ENCODE measurements at places on chromosomes 2 and 18.

DNA sequence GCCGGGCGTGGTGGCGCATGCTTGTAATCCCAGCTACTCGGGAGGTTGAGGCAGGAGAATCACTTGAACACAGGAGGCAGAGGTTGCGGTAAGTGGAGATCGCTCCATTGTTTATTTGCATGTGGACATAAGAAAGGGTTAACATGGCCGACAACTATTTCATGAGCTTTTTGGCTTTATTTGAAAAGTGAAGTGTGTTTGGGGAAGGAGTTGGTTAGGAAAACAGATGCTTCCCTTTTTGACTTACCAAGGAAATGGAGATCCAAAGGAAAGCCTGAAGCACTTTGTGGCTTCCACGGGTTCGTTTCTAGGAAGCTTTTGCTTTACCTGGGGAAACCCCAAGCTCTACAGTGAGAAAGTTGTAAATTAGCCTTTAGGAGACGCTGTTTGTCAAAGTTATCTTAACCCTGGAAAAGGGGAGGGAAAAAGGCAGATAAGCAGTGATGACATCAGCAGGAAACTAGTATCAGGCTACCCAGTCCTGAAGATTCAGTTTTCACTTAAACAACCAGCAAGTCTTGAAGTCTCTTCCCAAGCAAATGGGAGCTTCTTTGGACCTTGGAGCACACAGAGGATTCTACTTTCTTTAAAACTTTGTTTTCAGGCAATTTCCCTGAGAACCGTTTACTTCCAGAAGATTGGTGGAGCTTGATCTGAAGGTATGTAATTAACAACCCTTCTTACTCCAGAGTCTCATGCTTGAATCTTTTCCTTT is at the start of gene CASP10:
Gene CASP10, plus strand, starts transcription at position 492 of the 715 bp plus-strand sequence. CDS start 2,637 bp downstream, outside the sequence.
- DNase-seq: no peak

DNA sequence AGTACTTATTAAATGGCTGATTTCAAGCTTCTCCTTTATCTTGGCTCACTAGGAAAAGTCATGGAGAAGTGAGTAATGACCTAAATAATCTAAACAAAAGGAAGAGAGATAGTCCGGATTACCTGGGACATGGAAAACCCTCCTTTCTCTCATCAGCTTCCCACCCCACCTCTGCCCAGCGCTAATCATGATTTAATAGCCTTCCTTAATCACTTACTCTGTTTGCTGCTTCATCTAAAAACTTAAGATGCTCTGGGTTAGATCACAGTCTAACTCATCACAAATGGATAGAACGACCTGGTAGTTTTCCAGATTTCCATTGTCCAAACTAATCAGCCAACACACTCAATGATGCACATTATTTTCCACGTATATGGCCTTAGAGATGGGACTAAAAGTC is 87.8 kb upstream of the THOC1 start:
- no peak for DNase-seq

DNA sequence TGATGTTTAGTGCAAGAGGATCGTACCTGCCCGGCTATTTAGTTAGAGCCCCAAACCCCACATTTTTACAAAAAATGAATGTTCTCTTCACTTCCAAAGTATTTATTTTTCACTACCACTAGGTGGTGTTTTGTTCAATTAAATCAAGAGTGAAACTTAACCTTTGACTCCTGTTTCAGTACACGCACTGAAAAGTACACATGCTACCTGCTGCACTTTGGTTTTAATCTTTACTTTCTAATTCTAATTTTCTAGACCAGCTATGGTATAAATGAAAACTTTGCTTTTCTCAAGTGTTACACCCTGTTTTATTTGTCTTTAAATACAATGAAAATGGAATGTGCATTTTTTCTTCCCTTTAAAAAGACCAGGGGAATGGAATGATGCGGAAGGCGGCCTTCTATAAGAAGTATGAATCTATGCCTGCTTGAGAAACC is 31.4 kb upstream of the CHN1 start:
- no peak for DNase-seq

GRCh38 chr2:121955426-121955825 is 200.0 kb downstream of the TSN start:
- DNase-seq: no peak

GRCh38 chr2:181456660-181457120 is 496 bp upstream of the ITGA4 start:
- no peak for DNase-seq

- DNase-seq: no peak
These were observed 91.6 kb upstream of the TSPYL6 start for GRCh38 chr2:54347622-54348021.

DNA sequence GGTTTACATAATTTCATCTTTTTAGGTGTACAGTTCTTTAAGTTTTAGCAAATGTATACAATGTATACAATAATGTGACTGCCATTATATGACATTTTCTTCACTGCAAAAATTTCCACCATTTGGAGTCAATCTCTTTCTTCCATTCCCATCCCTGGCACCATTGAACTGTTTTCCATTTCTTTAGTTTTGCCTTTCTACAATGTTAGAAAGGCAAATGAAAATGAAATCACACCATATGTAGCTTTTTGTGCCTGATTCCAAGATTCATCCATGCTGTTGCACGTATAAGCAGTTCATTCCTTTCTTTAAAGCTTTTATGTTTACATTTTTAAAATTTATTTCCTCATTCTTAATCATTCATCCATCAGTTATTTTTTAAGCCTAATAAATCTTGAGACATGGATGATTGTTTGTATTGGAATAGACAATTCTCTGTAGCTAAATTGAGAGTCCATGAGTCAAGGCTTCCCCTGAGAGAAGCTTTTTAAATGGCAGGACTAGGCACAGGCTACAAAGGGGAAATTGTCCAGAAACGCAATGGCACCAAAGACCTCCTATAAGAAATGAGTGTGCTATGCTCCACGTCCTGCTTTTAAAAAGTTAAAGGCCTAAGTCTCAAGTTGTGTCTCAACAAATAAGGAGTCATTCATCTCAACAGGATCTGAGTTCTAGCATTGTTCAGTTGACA is 8.7 kb upstream of the COL5A2 start:
- DNase-seq: no peak

- DNase-seq: no peak
These were observed 3.8 kb upstream of the WDR35 start for GRCh38 chr2:19993731-19994130.

DNA sequence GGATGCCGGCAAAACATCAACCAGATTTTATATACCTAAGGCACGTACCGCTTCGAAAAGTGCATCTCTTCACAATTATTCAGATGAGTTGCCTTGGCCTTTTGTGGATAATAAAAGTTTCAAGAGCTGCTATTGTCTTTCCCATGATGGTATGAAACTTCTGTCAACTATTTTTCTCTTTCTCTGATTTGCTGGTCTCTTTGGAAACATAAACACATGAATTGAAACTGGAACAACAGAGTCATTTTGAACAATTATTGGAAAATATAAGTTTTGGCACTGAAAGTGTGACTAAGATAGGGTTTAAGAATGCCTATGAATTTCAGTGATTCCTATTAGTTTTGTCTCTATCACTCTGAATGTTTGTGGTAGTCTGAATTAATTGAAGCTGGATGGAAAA is 109.9 kb downstream of the DPP4 start:
- no peak for DNase-seq

DNA sequence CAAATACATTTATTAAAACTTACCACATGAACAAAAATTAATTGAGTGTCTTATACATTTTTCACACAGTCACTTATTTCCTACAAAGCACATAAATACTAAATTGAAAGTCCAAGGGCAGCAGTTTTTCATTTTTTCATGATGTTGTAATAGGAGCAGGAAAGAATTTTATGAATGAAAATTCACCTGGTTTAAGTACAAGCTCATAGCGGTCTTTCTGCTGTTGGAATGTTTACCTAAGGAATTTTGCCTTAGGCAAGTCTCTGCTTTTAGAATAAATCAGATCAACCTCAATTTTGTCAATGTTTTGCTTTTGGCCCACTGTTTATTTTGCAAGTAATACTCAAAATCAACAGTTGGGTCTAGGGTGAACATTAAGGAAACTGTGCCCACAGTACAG is 40.0 kb downstream of the ETAA1 start:
- no peak for DNase-seq

DNA sequence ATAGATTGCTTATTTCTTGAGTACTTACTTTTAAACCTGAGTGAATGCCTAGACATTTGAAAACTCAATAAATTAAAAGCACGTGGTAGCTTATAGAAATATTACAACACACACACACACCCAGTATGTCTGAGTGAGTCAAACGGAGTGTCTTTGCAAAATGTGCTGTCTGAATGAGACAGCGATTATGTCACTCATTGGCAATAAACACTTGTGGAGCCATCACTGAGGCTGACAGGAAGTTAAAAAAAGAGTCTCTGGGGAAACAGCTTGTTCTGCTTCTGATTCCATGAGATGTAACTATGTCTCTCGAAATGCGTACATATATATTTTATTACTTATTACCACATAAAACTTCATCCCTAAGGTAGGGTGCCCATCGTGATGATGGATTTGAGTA is 22.3 kb upstream of the VPS4B start:
- no peak for DNase-seq
